Cortex of kidney (tissue), 1 donor: ENCODE measurements at places on chromosomes 2 and 18.

GRCh38 chr2:107028661-107029060 is 142.7 kb upstream of the ST6GAL2 start:
- no peak for DNase-seq

DNA sequence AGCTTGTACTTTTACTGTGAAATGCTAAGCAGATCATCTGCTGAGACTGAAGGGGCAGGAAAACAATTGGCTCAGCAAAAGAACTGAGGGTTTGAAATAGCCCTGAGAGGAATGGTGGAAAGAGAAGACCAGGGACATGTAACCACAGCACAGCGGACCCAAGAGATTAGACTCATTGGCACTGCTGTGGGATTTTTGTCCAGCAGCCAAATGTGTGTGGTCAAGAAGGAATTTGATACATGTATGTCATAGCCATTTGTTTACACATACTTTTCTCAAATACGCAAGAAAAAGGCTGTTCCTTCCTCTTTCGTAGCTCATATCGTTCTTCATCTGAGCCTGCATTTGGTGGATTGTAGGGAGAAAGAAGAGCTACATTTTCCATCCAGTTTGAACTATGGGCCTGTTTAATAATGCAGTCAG is 73.8 kb downstream of the TRABD2A start:
- DNase-seq = no peak

DNA sequence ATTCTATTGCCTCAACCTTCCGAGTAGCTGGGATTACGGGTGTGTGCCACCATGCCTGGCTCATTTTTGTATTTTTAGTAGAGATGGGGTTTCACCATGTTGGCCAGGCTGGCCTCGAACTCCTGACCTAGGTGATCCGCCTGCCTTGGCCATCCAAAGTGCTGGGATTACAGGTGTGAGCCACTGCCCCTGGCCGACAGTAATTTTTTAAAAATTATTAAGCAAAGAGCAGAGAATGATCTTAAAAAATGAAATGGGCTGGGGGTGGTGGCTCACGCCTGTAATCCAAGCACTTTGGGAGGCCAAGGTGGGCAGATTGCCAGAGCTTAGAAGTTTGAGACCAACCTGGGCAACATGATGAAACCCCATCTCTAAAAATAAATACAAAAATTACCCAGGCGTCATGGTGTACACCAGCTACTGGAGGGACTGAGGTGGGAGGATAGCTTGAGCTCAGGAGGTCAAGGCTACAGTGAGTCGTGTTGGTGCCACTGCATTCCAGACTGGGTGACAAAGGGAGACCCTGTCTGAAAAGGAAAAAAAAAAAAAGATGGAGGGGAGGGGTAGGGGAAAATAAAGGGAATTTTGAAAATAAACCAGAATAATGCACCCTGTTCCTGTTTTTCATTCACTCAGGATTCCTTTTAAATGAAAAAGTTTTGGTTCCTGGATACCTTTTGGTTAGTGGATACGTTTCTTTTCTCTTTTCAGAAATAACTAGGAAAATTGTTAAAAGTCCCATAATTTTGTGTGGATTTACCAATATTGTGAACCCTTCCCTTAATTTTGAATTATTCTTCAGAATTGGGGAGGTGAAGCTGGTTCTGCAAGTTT is 33.9 kb downstream of the MAP4K4 start:
- no peak for DNase-seq

DNA sequence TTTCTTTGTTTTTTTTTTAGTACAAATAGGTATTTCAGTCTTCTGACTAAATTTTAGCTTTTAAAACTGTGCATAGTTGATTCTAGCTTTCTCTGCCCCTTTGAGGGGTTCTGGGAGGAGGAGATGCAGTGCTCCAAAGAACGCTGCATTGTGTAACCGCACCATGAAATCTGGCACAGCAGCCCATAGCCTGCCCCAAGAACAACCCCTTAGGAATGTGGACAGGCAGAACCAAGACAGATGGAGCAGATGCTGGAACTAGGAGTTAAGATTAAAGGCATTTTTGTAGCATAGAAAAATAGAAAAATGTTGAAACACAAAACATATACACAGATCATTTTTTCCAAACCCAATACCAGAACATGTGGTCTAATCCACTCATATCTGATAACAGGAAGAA is 187.5 kb downstream of the SCG2 start:
- DNase-seq = no peak

DNA sequence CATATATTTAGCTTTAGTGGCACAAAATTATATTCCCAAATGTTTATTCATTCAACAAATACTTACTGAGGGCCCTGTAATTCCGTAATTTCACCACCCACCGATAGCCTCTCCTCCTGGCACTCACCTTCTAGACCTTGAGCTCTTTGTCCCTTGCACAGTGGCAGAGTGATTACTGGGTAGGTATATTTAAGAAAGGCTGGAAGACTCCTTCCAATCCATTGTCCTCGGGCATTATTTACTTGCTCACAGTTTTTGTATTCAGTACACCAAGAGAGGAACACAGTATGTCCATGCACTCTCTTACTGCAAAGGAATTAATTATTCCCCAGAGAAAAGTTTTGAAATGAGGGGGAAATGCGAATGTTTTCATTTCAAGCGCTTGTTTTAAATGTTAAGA is 1.1 kb upstream of the CDCA7 start:
- no peak for DNase-seq

DNA sequence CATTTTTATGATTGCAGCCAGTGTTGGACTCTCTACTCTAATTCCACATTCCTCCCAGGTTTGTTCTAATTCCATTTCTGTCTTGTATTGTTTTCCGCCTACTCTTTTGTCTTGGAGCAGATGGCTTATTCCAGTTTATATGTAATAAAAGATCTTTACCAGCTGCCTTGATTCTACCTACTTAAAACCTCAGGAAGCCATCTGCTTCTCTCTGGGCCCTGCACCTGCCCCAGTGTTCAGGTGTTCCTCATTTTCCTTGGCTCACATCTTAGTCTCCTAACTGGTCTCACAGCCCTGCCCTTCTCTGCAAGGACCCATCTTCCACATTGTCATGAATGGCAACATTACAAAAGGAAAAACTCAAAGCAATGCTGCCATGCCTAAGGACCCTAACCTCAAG is 21.0 kb upstream of the IL37 start:
- DNase-seq = no peak

- no peak for DNase-seq
Observed at GRCh38 chr2:155846259-155846658, 486.3 kb downstream of the NR4A2 start.

DNA sequence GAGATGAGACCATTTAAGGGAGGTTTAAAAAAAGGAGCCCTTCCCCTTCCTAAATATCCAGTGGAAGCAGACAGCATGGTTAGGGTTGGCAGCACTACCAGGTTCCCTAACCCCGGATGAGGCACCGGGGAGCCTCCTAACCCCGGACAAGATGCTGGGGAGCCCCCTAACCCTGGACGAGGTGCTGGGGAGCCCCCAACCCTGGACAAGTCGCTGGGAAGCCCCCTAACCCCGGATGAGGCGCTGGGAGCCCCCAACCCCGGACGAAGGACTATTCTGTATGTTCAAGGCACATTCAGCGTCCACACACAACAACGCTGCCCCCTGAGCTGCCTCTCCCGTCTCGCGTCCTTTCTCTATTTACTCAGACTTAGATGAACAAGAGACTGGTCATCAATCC is 51.9 kb downstream of the ANKMY1 start:
- no peak for DNase-seq

DNA sequence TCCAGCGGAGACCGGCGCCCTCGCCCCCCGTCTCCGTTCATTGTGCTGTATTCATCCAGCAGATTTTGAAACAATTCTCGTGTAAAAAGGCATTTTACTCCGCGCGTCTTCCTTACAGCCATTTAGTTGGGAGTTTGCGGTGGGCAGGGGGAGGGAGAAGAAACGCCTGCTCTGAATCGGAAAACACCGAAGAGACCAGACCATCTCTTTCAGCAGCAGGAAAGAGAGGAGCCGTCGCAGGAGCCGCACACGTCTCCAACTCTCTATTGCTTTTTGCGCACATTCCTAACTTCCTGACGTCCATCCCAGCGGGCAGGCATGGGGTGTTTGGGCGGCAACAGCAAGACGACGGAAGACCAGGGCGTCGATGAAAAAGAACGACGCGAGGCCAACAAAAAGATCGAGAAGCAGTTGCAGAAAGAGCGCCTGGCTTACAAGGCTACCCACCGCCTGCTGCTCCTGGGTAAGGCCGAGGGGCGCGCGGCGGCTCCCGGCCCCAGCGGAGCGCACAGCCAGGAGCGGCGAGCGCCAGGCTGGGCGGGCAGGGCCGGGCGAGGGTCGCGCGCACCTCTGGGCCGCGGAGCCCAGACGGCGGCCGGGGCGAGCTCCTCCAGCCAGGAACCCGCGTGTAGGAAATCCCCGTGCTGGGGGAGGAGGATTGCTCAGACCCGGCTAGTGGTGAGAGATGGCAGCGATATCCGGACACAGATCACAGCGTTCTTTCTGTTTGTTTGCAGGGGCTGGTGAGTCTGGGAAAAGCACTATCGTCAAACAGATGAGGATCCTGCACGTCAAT is 63.2 kb downstream of the GNAL start:
- no peak for DNase-seq

DNA sequence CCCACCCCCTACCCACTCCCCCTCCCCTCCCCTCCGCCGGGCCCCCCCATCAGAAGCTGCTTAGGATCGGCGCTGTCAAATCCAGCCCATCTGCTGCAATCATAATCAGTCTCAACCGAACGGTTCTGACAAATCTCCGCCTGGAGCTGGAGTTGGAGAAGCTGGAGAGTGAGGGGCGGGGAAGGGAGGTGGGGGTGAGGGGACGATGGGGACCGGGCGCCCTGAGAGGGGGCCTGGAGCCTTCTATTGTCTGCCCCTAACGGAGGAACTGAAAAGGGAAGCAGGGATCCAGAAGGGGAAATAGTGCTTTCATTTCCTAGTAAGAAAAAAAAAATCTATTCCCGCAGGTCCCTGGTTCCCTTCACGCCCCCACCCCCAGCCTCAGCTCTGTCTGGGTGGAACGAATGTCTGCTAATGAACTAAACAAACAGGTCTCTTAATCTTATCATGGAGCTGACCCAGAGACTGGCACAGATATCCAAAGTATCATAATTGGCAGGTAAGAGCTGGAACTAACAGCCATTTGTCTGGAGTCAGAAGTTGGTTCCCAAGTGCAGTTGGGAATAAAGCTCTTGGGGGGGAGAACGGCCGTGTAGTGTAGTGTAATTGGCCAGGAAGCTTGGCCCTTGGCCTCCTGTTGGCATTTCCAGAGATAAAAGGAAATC is 301.2 kb downstream of the NCKAP5 start:
- no peak for DNase-seq

GRCh38 chr2:145807968-145808367 is 1288.0 kb upstream of the ZEB2 start:
- DNase-seq = no peak

- DNase-seq = no peak
Observed at GRCh38 chr2:54952978-54953456, 97.2 kb downstream of the RTN4 start.

- no peak for DNase-seq
Observed at GRCh38 chr18:48719974-48720654, 181.3 kb downstream of the CTIF start.

GRCh38 chr18:50284255-50284885 is 3.0 kb upstream of the MBD1 start:
- no peak for DNase-seq

- no peak for DNase-seq
Observed at GRCh38 chr2:238285653-238286082, 2.7 kb downstream of the PER2 start.

- no peak for DNase-seq
Observed at GRCh38 chr2:157334335-157334734, 8.7 kb upstream of the ERMN start.

- no peak for DNase-seq
Observed at GRCh38 chr18:48539406-48540250, 797 bp downstream of the CTIF start.

DNA sequence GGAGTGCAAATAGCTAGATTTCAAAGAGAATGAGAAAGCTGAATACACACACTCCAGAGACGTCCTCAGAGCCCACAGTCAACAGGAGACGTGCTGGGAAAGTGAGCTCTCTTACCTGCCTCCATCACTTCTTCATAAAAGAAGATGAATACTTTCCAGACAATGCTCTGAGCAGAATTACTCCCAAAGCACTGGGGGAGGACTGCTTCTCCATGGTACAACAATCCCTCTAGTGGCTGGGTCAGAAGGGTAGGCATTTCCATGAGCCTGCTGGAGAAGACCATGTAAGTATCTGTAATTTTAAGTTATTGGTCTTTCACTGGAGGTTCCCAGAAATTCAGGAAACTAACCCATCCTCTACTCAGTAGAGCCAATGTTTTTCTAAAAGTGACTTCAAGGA is 190.3 kb downstream of the RBM43 start:
- no peak for DNase-seq

- no peak for DNase-seq
Observed at GRCh38 chr18:22136395-22136794, 33.0 kb upstream of the GATA6 start.

GRCh38 chr2:96502891-96503636 is 2.1 kb downstream of the NEURL3 start:
- DNase-seq = no peak

DNA sequence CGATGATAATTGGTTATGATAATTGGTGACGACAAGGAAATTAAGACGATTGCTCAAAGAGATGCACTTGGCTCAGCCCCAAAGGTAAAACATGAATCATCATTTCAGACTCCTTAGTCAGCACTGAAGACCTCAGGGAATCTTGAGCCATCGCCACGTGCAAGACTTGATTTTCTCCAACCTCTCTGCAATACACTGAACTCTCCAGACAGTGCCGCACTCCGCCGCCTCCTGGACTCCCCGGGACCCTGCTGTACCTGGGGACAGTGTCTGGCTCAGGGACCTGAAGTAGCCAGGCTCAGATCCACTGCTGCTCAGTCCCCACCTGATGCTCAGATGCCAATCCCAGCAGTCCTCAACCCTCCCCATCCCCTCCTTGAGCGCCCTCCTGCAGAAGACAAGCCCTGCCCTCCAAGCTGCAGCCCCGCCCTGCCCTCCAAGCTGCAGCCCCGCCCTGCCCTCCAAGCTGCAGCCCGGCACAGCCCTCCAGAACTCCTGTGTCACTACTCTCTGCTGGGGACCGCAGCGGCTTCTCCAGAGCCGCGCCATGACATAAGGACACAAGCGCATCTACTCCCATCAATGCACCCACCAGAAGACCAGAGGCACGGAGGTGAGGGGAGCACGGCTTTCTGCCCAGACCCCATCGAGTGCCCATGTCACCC is 1.1 kb downstream of the TMEM18 start:
- DNase-seq = no peak

DNA sequence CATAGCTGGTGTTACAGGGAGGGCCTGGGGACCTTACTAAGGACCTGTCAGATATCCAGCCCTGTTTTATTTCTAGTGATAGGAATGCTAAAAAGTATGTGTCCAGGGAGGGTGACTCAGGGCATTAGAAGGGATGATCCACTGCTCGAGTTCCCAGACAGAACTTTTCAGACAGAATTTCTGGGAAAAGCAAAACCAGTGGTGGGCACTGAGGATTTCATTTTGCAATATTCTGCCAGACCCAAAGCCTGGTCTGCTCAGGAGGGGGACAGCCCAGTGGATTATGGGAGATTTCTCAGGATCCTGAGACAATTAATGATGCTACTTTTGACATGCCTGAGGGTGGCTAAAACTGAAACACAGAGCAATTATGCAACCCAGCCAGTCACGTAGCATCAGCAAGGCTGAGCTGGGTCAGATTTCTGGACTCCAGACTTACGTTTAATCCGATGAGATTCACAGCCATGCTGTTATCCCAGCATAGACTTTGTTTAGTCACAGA is 4.7 kb upstream of the KCNE4 start:
- no peak for DNase-seq
